Dermis blood vessel endothelial cell (primary cell): ENCODE measurements at places on chromosomes 13 and 19. TPM values are rescaled to one million over a fixed set of nuclear protein-coding genes. Genes with fewer than 3 reads are reported as not detected.

AMH gene
- 1.3 and 1.5 TPM in 2 replicates for total RNA-seq

MEDAG gene
- total RNA-seq, result 30.6 and 37.1 TPM in 2 replicates

DNA sequence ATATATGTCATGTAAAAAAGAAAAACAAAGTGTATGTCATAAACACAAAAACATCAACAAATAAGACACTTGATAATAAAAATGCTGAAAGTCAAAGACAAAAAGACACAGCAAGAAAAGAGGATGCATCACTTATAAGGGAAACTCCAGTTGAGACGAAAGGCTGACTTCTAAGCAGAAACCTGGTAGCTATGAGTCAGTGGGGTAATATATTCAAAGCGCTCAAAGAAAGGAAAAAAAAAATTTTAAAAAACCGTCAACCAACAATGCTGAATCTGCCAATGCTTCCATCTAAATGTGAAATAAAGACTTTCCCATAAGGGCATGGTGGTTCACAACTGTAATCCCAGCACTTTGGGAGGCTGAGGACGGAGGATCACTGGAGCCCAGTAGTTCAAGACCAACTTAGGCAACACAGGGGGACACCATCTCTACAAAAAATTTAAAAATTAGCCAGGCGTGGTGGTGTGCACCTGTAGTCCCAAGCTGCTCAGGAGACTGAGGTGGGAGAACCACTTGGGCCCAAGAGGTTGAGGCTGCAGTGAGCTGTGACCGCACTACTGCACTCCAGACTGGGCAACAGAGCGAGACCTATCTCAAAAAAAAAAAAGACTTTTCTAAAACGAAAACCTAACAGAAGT lies 24.0 kb downstream of the USP12 start:
- no peak for DNase-seq

DNA sequence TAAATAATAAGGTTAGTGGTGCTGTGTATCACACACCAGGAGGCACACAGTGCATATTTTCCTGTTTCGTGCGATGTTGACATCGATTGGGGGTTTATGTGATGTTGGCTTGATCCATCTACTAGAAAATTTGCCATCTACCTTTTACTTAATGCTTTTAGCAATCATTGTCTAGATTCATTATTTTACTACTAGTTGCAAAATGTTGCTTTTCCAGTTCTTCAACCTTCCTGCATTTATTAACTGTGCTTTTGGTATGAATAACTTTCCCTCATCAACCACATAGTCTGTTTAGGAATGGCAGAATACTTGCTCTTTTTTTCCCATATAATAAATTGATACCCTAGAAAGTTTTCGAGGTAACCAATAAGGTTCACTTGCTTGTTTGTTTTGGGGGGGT lies 17.5 kb downstream of the C13orf42 start:
- DNase-seq, result no peak

ADGRE3 gene
- not detected in 2 replicates for total RNA-seq

GRCh38 chr19:54281007-54281728 lies at the start of gene LILRB2:
Gene LILRB2 (minus strand): TSS chr19:54281110. CDS start chr19:54280496, 614 bp downstream.
- no peak for DNase-seq

TFPT gene
- total RNA-seq, result 16.3 and 27.2 TPM in 2 replicates

CGB3 gene
- total RNA-seq, result not detected in 2 replicates

- DNase-seq, result peak; percentile 37
Measured at GRCh38 chr13:71775966-71776365, 91.0 kb downstream of the DACH1 start.

DNA sequence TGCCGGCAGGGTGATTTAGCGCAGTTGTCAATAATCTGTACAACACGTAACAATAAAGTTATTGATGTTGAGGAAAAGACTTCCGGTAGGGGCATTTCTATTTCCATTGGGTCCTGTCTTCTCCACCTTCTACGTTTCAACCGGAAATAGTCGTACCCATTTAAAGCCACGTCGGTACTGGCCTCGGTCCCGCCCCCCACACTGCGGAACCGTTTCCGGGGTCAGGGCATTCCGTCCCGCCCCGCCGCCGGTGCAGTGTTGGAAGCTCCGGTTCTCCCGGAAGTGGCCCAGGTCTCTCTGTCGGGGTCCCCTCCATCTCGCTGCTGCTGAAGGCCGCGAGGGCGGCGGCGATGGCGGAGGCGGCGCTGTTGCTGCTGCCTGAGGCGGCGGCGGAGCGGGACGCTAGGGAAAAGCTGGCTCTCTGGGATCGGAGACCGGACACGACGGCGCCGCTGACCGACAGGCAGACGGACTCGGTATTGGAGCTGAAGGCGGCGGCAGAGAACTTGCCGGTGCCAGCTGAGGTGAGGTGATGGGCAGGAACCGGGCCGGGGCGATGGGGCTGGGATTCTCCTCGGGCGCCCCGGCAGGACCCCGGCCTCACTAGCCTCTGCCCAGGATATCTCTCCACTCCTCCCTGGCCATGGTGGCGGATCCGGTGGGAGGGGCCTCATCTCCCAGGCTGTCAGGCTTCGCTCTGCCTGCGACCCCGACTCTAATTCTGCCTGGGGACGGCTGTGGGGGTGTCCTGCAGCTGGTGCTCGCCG lies at the start of gene COG3:
COG3 (plus strand) TSS at position 253 of the 767 bp plus-strand sequence; CDS start at position 351, 98 bp downstream.
- DNase-seq, result peak; percentile 98

SPHK2 gene
- total RNA-seq, result 8.8 and 12.6 TPM in 2 replicates

CEACAM4 gene
- total RNA-seq, result not detected in 2 replicates

- DNase-seq, result no peak
Measured at GRCh38 chr19:51653162-51653561, 6.5 kb upstream of the SIGLEC14 start.
